Activated CD4-positive, CD25-positive, alpha-beta regulatory T cell (primary cell): ENCODE measurements at places on chromosomes 11 and 22.

GRCh38 chr22:44126807-44127206, 53.9 kb upstream of the PARVG start:
- DNase-seq: no peak

DNA sequence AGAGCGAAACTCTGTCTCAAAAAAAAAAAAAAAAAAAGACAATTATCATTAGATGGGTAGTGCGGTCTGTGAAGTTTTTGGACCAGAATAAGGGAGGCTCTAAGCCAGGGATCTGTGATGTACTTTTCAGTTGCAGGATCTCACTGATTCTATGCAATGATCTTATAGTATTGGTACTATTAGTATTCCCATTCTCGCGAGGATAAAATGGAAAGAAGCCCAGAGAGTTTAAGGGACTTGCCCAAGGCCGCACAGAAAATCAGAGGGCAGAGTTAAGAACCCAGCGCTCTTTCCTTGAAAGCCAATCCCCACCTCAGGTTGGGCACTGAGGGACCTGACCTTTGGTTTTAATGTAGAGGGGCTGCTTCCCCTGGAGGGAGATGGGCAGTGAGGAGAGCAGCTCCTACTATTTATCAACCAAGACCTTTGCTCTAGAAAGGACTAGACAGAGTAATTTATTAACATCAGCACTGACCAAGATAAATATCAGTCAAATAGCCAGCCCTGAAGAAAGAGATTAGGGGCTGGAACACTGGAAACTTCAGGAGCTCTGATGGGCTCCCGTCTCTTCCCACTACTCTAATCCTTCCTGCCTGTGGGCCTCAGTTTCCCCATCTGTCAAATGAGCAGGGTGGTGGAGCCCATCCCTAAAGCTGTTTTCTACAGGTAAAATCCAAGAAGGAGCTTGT, 6.0 kb downstream of the NIPSNAP1 start:
- DNase-seq: no peak

- DNase-seq: no peak
Observed at GRCh38 chr22:41314821-41315220, 13.5 kb downstream of the ZC3H7B start.

GRCh38 chr22:17787716-17788330, 13.6 kb upstream of the BID start:
- DNase-seq: no peak

- DNase-seq: no peak
Observed at GRCh38 chr11:115578275-115578674, 74.1 kb upstream of the CADM1 start.

GRCh38 chr11:34201129-34201528, 95.7 kb downstream of the NAT10 start:
- DNase-seq: no peak

- DNase-seq: no peak
Observed at GRCh38 chr11:15055620-15056356, 17.6 kb upstream of the CALCB start.

DNA sequence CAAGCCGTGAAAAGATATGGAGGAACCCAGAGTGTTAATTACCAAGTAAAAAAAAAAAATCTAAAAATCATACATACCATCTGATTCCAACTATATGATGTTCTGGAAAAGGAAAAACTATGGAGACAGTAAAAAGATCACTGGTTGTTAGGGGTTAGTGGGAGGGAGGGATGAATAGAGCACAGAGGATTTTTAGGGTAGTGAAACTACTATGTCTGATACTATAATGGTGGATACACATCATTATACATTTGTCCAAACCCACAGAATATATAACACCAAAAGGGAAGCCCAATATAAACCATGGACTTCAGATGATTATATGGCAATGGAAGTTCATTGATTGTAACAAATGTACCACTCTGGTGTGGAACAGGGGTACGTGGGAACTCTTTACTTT, 74.1 kb downstream of the ENTHD1 start:
- no peak for DNase-seq
